ENCODE measurements at places on chromosomes 13 and 19. TPM values are rescaled to one million over a fixed set of nuclear protein-coding genes. Genes with fewer than 3 reads are reported as not detected.

CCDC194 gene
- total RNA-seq = 2.6 TPM

TEX101 gene
- not detected for total RNA-seq

SGCG gene
- not detected for total RNA-seq

CEACAM3 gene
- total RNA-seq = not detected

KLK14 gene
- total RNA-seq = 0.64 TPM

CCDC70 gene
- total RNA-seq = not detected

TLE5 gene
- 378 TPM for total RNA-seq

CEACAM8 gene
- not detected for total RNA-seq

SMIM24 gene
- not detected for total RNA-seq

ERFL gene
- total RNA-seq = 3.1 TPM

TSKS gene
- 2.0 TPM for total RNA-seq

RNF225 gene
- total RNA-seq = 1.6 TPM

C1QTNF9 gene
- not detected for total RNA-seq

FGF22 gene
- not detected for total RNA-seq

CCL25 gene
- total RNA-seq = not detected

CLEC17A gene
- not detected for total RNA-seq

TEKTIP1 gene
- total RNA-seq = 1.4 TPM

ELSPBP1 gene
- total RNA-seq = not detected

SHKBP1 gene
- 102 TPM for total RNA-seq

F2RL3 gene
- total RNA-seq = not detected

TPTE2 gene
- total RNA-seq = not detected

RDH8 gene
- total RNA-seq = not detected

ZNF700 gene
- 11.9 TPM for total RNA-seq

ZNF491 gene
- 0.54 TPM for total RNA-seq

OR7C1 gene
- not detected for total RNA-seq

ARRDC5 gene
- 0.57 TPM for total RNA-seq

SLC15A1 gene
- total RNA-seq = not detected

EPS8L1 gene
- total RNA-seq = 6.0 TPM

DKKL1 gene
- total RNA-seq = not detected
